ENCODE measurements at places on chromosomes 6 and 20. TPM values are rescaled to one million over a fixed set of nuclear protein-coding genes. Genes with fewer than 3 reads are reported as not detected.

OSER1 gene
- 45.6 TPM for total RNA-seq

- no peak for DNase-seq
Measured at GRCh38 chr6:56849896-56850295, 105.0 kb upstream of the BEND6 start.

SCUBE3 gene
- 1.3 TPM for total RNA-seq

DNA sequence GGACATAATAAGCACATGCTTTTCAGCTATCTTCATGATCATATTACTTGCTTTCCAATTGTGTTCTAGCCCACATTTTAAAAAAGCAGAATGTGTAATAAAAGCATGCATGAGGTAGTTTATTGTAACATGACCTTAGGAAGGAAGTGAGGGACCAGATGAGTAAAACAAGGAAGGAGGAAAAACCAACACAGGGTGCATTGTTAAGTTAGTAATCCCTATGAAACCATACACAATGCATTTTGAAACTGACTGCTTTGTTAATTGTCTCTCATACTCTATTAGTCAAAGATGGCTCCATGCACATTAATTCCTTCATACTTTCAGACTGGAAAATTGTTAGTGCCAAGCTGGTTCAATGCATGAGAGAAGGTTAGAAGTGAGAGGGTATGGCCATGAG, 37.7 kb upstream of the CENPW start:
- DNase-seq = no peak

GRCh38 chr20:23289249-23289648, 61.3 kb upstream of the NXT1 start:
- DNase-seq = no peak

- no peak for DNase-seq
Measured at GRCh38 chr20:46705378-46705729, 4.1 kb upstream of the SLC2A10 start.

- no peak for DNase-seq
Measured at GRCh38 chr6:168154263-168154917, 75.4 kb upstream of the FRMD1 start.

GRCh38 chr6:40910260-40910893, 128.6 kb downstream of the UNC5CL start:
- no peak for DNase-seq

GRCh38 chr6:36345681-36346466, 9.2 kb upstream of the BNIP5 start:
- DNase-seq = no peak

DNA sequence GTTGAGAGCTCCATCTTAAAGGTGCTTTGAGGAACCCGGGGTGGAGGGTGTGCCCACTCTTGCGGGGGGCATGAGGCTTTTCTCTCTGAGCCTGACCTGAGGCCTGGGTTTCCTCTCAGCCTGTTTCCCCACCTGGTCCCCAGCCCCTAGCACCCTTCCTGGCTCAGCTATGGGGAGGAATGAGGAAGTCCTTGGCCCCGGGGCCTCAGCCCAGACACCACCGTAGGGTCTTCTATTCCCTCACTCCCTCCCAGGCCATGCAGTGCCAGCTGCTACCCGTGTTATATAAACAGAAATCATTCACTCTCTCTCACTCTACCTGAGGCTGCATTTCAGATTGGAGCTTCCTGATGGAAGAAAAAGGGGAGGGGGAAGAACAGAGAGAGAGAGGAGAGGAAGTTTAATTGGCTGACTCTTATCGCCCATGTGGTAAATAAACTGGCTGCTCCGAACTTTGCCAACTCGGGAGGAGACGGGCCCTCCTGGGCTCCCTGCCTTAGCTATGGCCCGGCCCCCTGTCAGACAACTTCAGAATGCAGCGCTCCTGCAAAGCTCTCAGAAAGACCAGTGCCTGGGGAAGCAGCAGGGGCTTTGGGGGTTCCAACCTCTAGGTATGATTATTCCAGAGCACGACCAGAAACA, 2.8 kb downstream of the CDH22 start:
- DNase-seq = no peak

DNA sequence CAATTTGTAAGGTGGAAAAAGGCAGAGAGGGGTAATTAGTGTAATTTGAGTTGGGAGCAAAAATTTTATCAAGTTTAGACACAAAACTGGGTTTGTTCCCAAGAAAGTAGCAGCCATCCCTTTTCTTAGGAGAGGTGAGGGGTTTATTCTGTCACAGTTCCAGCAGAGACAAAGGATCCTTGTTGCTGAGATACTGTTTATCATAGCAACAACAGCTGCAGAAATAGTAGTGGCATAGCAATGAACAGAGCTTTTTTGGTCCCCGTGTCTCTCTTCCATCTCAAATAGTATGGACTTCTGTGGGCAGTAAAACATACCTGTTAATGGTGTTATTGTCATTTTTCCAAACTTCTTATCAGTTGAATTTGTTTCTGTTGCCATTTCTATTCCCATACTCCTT, 23.9 kb downstream of the ZKSCAN8 start:
- peak; percentile 40 for DNase-seq

DNA sequence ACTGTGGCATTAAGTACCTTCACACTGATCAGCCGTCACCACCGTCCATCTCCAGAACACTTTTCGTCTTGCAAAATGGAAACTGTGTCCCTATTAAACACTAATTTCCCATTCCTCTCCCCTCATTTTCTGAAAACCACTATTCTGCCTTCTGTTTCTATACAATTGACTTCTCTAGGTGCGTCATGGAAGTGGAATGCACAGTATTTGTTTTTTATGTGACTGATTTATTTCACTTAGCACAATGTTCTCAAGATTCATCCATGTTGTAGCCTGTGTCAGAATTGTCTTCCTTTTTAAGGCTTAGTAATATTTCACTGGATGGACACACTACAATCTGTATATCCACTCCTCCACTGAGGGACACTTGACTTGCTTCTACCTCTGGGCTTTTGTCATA, 53.8 kb upstream of the PDE10A start:
- DNase-seq = no peak

RBPJL gene
- total RNA-seq = not detected

- no peak for DNase-seq
Measured at GRCh38 chr20:59740621-59741020, 136.3 kb downstream of the PHACTR3 start.

Data from tongue (tissue), 3 donors.